Foreskin fibroblast (primary cell): ENCODE measurements at places on chromosomes 13 and 19.

DNA sequence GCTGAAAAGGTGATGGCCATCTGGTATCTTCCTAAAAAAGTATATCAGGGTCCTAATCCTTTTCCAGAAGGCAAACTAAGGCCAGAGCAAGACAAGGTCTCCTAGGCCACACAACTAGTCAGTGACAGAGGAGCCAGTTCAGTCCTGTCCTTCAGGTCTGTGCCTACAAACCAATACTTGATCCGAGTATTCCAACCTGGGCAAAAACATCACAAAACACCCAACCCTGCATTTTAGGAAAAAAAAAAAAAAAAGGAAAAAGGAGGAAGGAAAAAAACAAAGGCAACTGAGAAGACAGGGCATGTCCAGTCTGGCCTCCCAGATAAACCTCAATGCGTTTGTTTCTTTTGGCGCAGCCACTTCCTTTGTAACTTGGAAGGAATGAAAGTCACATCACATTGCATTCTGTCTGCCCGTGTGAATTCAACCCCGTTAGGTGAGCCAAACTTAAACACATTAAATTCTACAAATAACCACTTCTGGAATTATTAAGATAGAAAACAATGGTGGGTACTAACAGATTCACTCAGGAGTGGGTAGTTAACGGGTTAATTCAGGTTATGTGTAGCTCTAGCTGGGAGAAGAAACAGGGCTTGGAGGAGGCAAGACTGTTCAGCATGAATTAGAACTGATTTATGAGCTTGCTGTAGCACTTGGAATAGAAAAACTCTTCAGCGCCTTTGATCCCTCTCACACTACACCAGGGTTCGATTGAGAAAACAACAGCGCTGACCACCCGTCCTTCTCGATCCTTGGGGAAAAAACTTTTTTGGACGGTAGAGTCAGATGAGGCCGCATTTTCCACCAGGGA, 43.0 kb upstream of the HNRNPA1L2 start:
- DNase-seq: peak; percentile 48

- DNase-seq: no peak
These were observed 693.7 kb downstream of the UQCRFS1 start for GRCh38 chr19:28519218-28519779.

- peak; percentile 93 for DNase-seq
These were observed 15.2 kb downstream of the STXBP2 start for GRCh38 chr19:7652061-7652641.

GRCh38 chr19:6393074-6393982, at the start of gene GTF2F1:
GTF2F1 (minus strand) TSS chr19:6393164; CDS start chr19:6392995, 169 bp downstream.
- DNase-seq: peak; percentile 98

DNA sequence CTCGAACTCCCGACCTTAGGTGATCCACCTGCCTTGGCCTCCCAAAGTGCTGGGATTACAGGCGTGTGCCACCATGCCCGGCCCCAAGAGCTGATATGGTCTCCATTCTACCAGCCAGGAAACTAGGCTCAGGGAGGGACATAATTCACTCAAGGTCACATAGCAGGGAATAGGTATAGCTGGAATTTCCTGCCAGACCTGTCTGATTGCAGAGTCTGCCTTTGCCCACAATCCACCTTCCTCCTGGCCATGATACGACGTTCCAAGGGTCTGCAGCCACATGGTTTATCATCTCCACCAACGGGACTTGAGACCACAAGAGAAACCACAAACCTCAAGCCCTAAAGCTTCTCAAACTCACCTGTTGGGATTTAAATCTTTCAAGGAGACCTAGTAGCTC, 32.0 kb downstream of the ZNRF4 start:
- no peak for DNase-seq

DNA sequence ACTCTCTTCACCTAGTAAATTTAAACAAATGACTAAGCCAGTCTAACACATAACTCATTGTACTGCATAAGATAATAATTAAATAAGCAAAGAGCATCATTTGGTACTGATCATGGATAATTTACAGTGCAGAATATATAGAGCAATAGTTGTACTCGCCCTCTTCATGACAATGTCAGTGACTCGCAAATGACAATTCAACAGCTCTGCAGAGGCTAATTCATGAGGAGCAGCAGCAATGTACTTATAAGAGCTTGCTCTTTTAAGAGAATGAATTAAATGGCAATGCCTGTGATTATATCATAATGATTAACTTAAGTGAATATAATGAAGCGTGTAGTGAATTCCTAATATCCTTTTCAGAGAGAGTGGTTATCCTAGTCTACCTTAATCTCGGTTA, 284.5 kb upstream of the PCDH20 start:
- DNase-seq: no peak

GRCh38 chr19:21322528-21322927, 6.7 kb downstream of the ZNF708 start:
- DNase-seq: no peak

DNA sequence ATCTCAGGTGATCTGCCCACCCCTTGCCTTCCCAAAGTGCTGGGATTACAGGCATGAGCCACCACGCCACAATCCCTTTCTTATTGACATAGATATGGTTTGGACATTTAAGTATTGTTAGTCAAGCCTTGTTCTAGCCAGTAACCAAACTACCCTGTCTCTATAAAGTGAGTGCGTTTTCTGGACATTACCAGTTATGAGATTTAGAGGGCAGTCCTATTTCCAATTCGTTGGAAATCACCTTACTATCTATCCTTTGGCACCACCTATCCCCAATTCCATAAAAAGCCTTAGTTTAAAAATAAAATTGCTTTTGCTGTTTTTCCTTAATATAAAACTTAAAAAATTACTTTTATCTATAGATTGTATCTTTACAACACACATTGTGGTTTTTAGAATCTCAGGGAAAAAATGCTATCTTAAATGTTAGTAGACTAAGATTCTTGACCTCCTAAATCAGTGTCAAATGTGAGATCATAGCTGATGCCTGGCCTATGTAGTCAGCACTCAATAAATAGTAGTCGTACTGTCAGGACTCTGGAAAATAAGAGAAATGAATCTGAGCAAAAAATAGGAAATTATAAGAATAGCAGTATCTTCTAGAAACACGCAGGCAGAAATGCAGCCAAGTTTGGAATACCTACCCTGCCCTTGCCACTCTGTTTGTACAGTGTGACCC, 57.0 kb downstream of the NUFIP1 start:
- DNase-seq: peak; percentile 75

DNA sequence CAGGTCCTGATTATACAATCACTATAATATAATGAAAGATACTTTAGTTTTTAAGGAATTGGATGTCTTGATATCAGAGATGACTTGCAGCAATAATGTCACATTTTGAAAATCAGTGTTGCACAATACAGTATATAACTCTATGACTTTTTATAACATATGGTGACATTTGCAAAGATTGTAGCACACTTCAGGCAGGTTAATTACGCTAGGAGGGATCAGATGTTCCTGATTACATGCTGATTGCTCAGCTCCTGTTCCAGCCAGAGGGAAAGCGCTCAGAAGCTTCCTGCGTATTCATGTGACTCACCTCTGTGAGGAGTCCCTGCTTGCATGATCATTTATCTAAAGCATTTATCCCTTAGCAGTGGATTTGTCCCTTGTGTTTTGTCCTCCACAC, 265.6 kb downstream of the GPC5 start:
- DNase-seq: no peak

GRCh38 chr13:100128373-100128772, 39.5 kb downstream of the PCCA start:
- peak; percentile 13 for DNase-seq

GRCh38 chr19:29336425-29336824, 123.5 kb upstream of the UQCRFS1 start:
- no peak for DNase-seq
